ENCODE measurements at places on chromosomes 5 and 9. TPM values are rescaled to one million over a fixed set of nuclear protein-coding genes. Genes with fewer than 3 reads are reported as not detected.

The SPAG8 gene
- 0.82 TPM for total RNA-seq

The NTRK2 gene
- total RNA-seq: 5.4 TPM

The DDX4 gene
- not detected for total RNA-seq

The CATSPER3 gene
- total RNA-seq: not detected

The RMRP gene
- total RNA-seq: 12,356 TPM

The CENPK gene
- total RNA-seq: 1.3 TPM

The RBM22 gene
- 29.6 TPM for total RNA-seq

The RAI14 gene
- 47.7 TPM for total RNA-seq

The ECM2 gene
- total RNA-seq: 11.4 TPM

The UBLCP1 gene
- 23.6 TPM for total RNA-seq

The IL17B gene
- total RNA-seq: not detected

The TAL2 gene
- total RNA-seq: not detected

The HACD4 gene
- 3.7 TPM for total RNA-seq

The RASEF gene
- not detected for total RNA-seq

The CDH9 gene
- not detected for total RNA-seq

The ARSI gene
- total RNA-seq: 7.2 TPM

The SLIT3 gene
- total RNA-seq: 60.6 TPM

The IFNA1 gene
- not detected for total RNA-seq

The RNF14 gene
- 37.7 TPM for total RNA-seq

The OR13D1 gene
- not detected for total RNA-seq

The HMMR gene
- 6.4 TPM for total RNA-seq

The GABRA6 gene
- not detected for total RNA-seq

The CTXN3 gene
- not detected for total RNA-seq

The FBLL1 gene
- 1.6 TPM for total RNA-seq

The CCDC171 gene
- total RNA-seq: 1.3 TPM

The PCSK5 gene
- total RNA-seq: 5.7 TPM

The PMPCA gene
- total RNA-seq: 47.2 TPM

The ADGRD2 gene
- not detected for total RNA-seq

The GALNT12 gene
- 7.8 TPM for total RNA-seq

The PCDHB5 gene
- total RNA-seq: 0.34 TPM

The RNF224 gene
- total RNA-seq: not detected

The CDX1 gene
- total RNA-seq: 0.12 TPM

The FCN1 gene
- total RNA-seq: not detected

Measured in pericardium fibroblast (primary cell).